ENCODE measurements at places on chromosomes 1 and 21.

- no peak for DNase-seq
These were observed 174.6 kb downstream of the HLX start for GRCh38 chr1:221053889-221054288.

DNA sequence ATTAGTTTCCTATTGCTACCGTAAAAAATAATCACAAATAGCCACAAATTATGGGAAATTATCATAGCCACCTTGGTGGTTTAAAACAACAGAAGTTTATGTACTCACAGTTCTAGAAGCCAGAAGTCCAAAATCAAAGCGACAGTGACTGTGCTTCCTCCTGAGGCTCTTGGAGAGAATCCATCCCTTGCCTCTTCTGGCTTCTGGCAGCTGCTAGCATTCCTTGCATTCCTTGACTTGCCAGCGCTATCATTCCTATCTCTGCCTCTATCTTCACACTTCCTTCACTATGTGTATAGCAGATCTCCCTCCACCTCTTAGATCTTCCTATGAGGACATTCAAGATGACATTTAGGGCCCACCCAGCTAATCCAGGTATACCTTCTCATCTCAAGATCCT, 180.1 kb upstream of the USP25 start:
- DNase-seq, result no peak

DNA sequence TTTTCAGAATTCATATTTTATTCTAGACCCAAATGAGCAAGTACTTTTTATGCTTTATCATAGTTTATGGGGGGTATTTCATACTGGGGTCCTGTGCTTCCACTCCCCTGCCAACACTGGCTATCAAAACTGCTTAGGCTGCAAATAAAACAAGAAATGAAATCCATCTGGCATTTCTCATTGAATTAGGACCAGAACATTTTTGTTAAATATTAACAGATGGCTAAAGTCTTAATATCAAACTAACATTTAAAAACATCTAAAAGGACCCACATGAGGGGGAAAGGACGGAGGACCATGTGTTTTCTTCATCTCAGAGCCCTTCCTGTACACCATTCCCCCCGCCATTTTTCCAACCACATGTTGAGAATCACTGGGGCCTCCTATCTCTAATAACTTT, 167.5 kb upstream of the C1orf105 start:
- no peak for DNase-seq

GRCh38 chr1:197776351-197777105, 1.2 kb upstream of the DENND1B start:
- DNase-seq, result no peak

DNA sequence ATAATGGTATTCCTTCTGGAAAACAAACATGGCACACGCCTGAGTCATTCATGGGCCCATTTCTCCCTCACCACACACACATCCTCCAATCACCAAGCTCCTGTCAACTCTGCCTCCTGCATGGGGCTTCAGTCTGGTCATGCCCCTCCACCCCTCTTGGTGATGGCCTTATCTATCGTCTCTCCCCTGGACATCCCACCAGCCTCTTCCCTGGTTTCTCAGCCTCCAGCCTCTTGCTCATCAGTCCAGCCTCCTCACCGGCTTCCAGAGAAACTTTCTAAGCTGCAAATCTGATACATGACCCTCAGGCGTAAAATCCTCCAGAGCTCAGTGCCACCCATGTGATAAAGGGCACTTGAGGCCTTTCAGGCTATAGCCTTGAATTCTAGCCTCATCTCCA, 243.9 kb downstream of the FOXD2 start:
- DNase-seq, result no peak

DNA sequence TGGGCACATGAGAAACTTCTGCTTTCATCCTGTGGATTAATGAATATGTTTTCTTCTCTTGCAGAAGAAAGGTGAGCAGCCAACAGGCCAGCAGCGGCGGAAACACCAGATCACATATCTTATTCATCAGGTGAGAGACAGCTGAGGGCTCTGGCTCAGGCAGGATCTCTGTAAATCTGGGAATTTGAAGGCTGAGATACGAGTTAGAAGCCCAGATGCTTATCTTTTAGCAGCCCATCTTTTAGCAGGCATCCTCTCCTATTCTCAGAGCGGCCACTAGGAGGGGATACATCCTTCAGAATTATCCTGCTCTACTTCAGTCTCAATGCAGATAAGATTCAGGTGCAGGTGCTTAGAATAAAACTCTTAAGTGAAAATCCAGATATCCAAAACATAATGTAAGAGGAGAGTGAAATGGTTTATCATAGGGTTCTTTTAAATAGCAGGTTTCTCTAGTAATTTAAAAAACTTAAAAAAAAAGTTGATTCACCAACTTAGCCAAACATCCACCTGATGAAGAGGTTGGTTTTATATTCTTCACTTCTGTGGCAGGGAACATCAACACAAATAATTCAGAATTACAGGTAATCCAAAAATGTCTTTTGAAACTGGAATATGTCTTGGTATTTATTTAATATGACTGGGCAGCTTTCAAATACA, 19.3 kb downstream of the SH2D2A start:
- DNase-seq, result no peak
